ENCODE measurements at places on chromosomes 12 and 14.

- DNase-seq = no peak
These were observed 100.2 kb downstream of the PDZRN4 start for GRCh38 chr12:41288142-41288811.

DNA sequence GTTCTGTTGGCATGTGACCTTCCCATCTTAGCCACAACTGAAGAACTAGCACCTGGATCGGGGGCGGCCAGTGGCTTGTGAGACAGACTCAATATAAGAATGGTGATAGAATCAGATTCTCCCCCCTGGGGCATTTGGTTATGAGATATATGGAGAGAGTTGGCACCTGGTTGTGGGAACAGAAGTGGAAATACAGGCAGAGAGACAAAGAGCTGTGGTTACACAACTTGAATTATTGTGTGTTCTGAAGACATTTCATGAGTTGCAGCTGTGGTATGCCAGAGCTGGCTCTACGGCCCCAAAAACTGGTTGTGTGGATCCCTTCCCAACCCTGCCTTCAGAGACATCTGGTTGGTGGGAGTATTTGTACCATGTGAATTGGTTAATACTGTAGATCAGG lies 2.9 kb upstream of the MSRB3 start:
- DNase-seq = no peak

GRCh38 chr12:92568691-92569090 lies 134.1 kb upstream of the PLEKHG7 start:
- DNase-seq = no peak

- DNase-seq = no peak
These were observed 60.4 kb downstream of the FOS start for GRCh38 chr14:75339059-75339458.

- no peak for DNase-seq
These were observed 806.0 kb downstream of the VRK1 start for GRCh38 chr14:97603201-97603600.

DNA sequence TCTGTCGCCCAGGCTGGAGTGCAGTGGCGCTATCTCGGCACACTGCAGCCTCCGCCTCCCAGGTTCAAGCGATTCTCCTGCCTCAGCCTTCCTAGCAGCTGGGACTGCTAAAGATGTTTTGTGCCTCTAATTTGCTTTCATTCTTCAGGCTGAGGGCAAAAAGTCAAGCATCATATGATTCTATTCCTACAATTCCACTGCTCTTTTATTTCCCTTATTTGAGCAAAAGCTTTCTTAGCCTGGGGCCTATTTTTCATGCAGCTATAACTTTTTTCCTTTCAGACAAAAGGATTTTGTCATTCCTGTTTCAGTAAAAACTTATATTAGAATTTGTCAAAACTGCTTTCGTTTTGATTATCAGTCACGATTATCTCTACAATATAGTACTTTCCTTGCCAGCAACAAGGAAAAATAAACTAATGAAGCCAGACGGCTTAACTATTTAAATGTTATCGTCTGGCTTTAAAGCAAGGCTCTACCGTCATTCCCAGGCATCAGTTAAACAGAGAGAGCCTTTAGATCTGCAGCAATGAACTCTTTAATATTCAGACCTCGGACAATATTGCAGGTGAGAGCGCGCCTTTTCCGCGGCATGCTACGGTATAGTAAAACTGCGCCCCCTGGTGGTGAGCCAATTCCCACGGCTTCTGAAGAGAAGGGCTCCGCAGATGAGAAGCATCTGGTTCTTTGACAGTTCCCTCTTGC lies 1.4 kb upstream of the SLC2A13 start:
- DNase-seq = peak; percentile 85

- peak; percentile 96 for DNase-seq
These were observed 16.3 kb downstream of the DYNC1H1 start for GRCh38 chr14:101980700-101981099.

DNA sequence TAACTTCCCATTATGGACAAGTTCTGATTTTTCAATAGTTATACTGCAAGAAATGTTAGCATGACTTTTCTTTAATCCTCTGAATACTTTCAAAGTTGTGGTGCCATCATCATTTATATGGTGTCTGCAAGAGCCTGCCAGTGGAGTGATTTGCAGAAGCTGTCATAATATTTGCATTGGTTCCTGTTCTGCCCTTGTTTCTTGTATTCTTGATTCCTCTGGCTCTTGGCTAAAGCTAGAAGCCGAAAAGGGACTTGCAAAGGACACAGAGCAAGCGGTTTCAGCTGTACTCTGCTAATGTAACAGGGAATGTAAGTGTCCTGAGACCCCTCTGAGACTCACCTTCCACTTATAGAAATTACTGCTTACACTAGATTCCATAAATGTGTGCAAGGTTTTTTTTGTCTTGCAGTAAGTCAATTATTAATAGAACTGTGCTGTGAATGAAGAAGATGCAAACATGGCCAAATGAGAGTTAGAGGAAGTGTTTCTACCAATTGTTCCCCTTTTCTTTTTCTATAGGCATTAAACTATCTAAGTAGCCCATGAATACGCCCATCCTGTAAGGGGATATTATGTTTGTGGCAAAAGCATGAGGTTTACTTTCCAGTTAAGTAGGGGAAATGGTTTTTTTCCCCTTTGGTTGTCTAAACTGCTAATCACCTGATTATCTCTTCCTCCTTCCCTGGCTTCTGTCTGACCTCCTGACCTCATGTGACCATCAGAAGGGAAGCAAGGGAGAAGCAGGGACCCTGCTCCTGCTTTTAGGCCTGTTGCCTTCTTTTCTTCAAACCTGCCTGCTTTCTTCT lies 5.3 kb downstream of the DYRK4 start:
- DNase-seq = no peak

- DNase-seq = no peak
These were observed 74.4 kb downstream of the SLC24A4 start for GRCh38 chr14:92397150-92397952.

DNA sequence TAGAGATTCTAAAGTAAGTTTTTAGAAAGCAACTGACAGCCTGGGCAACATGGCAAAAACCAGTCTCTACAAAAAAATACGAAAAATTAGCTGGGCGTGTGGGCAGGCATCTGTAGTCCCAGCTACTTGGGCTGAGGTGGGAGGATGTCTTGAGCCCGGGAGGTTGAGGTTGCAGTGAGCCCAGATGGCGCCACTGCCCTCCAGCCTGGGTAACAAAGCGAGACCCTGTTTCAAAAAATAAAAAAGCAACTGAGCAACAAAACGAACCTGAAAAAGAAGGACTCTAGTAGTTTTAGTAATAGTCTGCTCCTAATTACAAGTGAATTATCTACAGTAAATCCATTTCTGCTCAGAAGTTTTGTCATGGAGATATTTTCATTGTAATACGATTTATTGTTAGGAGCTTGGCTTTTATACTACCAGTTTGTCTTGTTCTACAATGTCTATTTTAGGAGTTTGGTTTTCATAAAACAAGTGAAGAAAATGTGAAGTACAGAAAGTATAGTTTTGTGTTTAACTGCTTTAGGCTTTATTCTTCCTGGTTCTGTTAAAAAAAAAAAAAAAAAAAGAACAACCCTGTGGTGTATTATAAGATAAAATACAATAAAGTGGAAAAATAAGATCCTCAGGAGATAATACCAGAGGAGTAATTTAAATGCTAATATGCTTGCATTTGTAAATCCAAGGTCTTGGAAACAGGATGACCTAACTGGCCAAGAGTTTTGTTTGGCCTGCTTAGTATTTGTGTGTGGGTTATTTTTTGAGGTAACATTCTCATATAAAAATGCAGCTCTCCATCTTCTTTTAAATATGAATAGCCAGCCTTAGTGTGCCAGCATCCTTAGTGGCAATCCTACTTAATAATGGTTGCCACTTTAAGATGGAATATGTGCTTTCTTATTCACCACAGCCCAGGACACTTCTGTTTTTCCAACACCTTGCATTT lies 2.8 kb downstream of the TMX1 start:
- no peak for DNase-seq

- no peak for DNase-seq
These were observed 57.2 kb downstream of the PIWIL1 start for GRCh38 chr12:130394906-130395305.

DNA sequence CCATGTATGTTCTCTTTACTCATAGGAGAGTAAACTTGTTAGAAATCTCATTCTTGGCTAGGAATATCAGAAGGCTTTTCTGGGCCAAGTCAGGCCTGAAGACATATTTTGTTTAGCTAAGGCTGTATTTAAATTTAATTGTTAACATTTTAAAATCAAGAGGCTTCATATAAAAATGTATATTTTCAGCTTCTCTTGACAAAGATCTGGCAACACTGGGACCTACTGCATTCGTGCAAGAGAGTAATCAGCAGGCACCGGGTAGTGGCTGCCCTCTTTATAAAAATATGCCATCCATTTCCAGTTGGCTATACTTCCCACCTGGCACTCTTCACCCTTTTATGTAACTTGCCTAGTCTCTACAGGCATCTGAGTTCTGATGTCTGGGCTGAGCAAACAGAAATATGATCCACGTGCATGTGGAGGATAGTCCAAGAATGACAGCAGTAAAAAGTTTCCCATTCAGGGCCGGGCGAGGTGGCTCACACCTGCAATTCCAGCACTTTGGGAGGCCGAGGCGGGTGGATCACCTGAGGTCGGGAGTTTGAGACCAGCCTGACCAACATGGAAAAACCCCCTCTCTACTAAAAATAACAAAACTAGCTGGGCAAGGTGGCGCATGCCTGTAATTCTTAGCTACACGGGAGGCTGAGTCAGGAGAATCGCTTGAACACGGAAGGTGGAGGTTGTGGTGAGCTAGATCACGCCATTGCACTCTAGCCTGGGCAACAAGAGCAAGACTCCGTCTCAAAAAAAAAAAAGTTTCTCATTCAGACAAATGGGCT lies 2.0 kb upstream of the SOS2 start:
- DNase-seq = no peak

DNA sequence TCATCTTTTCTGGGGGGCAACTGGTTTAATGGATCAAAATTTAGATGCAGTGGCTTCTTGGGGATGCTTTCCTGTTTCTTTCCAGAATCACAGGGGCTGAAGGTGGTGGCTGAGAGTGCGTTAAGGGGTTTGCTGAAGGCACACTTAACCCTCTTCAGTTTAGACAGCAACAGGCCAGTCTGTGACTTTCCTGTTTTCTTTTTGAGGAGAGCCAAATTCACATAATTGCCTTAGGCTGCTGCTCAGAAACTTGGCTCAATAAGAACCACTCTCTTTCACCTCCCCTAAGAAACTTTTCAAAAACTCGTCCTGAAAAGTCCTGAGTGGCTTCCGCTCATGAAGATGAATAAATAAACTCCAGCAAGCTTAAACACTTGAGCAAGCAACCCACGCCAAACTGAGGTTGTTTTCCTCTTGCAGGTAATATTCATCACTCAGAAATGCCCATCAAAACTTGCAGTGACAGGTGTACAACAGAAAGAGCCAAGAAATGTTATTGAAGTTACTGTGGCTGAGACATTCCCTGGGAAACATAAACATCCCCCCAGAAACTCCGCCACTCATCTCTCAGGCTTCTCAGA lies 510.4 kb downstream of the TMEM132D start:
- DNase-seq = no peak

- DNase-seq = no peak
These were observed 28.3 kb upstream of the DIO2 start for GRCh38 chr14:80239631-80240030.
